ENCODE measurements at places on chromosomes 2 and 18.

GRCh38 chr2:113012436-113013335, 7.4 kb downstream of the IL36A start:
- DNase-seq = no peak

GRCh38 chr2:40037303-40037702, 258.2 kb upstream of the THUMPD2 start:
- no peak for DNase-seq

DNA sequence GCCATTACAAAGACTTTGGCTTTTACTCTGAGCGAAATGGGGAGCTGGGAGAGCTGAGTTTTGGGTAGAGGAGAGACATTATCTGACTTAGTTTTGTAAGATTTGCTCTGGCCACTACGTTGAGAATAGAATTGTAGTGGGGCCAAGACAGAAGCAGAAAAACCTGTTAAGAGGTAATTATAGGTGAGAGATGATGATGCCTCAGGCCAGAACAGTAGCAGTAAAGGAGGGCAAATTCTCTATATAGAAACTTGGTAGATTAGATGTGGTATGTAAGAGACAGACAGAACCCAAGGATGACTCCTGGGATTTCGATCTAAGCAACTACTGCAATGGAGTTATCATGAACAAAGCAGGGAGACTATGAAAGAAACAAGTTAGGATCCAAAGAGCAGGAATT, 17.4 kb upstream of the CREB1 start:
- DNase-seq = no peak

DNA sequence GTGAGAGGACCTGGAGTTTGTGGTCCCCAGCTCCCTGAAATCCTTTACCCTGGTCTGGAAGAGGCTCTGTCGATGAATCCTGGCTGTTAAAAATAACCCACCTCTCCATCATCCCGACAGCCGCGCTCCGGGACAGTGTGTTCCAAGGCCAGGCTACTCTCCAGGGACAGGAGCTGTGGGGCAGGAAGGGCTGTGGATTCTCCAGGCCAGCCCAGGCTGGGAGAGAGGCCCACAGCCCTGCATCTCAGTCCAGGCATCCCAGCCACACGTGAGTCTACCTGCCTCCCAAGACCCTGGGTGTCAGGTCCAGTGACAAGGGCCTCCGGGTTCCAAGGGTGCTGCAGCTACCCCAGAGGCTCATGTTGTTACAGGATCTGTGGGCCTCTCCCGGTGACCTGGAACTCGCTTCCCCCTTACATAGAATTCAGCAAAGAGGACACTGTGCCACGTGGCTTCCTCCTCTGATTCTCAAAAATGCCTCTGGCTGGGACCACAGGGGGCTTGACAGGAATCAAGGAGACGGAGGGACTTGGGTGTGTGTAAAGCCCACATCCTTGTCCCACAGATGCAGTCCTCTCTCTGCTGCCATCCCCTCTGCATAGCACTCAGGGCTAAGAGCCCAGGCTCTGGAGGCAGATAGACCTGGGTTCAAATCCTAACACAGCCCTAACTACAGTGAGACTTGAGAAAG, 17.3 kb downstream of the ADRA2B start:
- no peak for DNase-seq

GRCh38 chr2:119206201-119206600, 17.4 kb upstream of the STEAP3 start:
- DNase-seq = no peak
